ENCODE measurements at places on chromosomes 3 and 15.

DNA sequence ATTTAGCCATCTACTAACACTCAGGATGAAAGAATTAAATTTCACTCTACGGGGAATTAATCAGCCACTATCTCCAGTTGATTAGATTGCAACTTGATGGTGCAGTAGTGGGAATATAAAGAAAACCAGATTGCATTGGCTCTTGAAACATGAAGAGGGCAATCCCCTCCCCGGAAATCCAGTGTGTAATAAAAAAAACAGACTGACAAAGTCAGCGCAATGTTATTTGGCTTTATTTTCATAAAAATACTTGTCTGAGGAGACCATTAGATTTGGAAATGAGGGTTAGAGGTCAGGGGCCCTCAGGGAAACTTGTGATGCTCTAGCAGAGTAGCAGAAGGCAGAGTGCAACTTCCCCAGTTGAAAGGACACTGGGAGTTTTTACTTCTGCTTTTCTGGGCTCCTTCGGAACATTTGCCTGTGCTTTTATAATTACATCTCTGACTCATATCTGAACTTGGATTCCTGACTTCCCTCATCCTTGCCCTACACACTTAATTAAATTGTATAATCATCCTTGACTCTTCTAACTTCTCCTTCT lies 326.8 kb downstream of the TUSC7 start:
- peak; percentile 79 for DNase-seq

- peak; percentile 40 for DNase-seq
Measured at GRCh38 chr3:31132132-31132769, 237.8 kb upstream of the GADL1 start.

DNA sequence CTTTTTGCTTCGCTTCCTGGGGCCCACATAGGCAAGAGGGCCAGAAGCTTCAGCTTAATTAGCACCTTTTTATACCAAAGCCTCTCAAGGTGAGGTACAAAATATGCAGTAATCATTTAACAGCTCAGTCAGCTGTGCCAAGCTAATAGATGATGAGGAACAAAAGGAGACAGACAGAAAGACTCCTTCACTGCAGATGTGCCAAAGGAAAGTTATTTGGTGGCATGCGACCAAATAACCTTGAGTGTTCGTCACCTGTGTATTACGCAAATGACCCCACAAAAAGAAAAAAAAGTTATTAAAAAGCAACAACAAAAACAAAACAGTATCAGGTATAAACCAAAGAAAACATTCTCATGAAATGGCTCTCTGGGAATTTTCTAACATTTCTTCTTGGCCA lies 325.8 kb upstream of the IGF1R start:
- DNase-seq, result no peak

DNA sequence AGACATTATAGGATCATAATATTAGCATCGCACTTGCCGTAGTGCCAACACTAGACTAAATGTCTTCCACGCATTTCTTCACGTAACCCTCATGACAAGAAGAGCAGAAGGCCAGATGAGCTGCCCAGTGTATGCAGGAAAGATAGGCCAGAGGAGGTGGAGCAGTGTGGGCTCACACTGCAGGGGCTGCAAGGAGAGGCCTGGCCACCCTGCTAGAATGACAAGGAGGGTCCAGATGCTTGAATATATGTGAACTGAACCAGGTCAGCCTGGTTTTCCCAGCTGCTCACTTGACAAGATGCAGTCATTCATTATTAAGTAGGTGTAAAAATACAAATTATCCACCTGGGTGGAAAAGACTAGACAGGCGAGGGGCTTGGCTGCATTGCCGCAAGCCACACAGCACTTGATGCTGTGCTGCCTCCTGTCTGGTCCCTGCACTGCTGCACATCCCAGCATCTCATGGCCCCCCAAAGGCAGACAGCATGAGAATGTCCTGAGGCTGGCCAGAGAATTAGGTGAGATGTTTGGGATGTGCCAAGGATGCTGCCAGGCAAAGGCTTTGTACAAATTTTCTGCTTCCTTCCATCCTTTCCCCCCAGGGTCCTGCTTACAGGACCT lies 115.2 kb downstream of the NTRK3 start:
- no peak for DNase-seq

Data from amniotic epithelial cell (primary cell).